ENCODE measurements at places on chromosomes 1 and 21. TPM values are rescaled to one million over a fixed set of nuclear protein-coding genes. Genes with fewer than 3 reads are reported as not detected.

GRCh38 chr21:46326110-46326703 is 2.3 kb downstream of the PCNT start:
- no peak for DNase-seq

GRCh38 chr1:162599451-162599850 is 32.8 kb upstream of the DDR2 start:
- DNase-seq = no peak

The CNST gene
- 27.5 TPM for total RNA-seq

DNA sequence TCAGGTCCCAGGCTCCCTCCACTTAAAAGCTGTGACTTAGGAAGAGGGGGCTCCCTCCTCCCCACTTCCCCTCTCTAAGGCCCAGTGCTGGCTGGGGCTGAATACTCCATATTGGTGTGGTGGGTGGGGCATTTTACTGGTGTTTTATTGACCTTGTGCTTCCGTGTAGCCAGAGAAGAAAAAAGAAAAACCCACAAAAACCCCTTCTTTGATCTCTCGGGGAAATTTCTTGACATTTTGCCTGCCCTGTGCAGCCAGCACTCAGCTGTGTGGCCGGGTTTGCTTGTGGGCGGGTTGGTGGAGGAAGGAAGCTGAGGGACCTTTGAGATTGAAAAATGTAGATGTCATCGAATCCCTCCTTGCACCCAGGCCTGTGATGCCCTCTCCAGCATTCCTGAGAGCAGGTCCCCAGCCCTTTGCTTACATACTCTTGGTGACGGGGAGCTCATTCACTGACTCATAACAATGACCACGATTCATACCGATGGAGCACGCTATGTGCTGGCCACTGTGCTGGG is 24.8 kb downstream of the TNFRSF8 start:
- no peak for DNase-seq

DNA sequence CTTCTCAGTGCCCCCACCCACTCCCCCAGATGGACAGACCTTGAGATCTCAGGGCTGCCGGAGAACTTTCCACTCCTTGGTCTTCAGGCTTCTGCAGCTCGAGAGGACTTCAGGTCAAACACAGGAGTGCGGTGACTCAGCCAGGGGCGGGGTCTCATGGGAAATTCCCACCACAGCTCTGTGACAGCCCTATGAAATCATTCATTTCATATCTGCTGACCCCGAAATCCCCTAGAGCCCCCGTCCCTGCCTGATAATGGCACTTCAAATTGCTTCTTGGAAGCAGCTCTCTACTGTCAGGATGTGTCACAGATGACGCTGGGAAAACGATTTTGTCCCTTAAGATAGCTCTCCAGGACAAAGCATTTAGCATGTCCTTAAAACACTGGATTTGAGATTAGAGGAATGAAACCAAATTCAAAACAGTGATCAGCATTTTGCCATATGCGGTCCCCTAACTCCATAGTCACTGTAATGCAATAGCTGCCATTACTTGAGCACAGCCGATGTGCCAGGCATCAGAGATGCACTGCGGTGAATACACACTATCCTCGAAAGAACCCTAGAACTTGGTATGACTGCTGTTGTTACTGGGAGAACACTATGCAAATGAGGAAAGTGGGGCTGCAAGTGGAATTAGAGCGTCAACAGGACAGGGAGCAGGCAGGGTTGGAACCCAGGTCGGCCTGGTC is at the start of gene TNFRSF9:
Gene TNFRSF9, minus strand, starts transcription at position 95 of the 692 bp plus-strand sequence. CDS start 845 bp downstream, outside the sequence.
- no peak for DNase-seq

DNA sequence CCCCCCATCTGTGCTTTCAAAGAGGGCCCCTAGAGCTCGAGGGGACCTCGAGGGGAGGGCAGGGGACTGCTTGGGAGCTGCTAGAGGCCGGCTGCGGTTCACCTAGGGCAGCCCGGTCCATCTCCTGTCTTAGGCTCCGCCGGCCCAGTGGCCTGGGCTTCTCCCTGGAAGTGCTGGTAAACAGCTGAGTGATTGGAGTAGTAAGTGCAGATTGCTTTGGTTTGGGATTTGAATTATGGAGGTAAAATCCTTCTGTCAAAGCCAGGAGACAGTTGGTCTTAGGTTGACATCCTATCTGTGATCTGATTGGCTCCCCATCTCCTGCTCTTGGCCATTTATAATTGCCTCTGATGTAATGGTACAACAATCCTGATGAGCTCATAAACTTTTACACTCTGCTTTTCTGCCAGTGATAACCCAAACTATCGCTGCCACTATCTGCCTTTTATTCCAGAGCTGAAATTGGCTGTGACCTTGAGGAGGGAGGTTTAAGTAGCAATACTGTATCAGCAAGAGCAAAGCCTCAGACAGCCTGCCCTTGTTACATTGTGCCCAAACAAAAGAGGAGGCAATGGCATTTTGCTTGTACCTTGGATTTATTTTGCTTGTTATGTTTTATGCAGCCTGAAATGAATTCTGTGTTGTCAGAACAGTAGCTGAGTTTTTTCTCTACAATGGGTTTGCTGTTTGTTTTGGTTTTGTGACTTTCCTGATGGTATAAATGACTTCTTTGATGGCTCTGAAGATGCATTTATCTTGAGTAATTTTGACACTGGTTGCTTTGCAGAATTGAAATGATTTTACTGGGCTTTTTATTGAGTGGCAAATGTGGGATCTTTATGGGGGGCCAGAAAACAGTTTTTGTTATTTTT is 2.4 kb downstream of the ARID1A start:
- no peak for DNase-seq

GRCh38 chr1:157725221-157725577 is 24.6 kb upstream of the FCRL3 start:
- DNase-seq = no peak

The RGS13 gene
- 1.0 TPM for total RNA-seq

DNA sequence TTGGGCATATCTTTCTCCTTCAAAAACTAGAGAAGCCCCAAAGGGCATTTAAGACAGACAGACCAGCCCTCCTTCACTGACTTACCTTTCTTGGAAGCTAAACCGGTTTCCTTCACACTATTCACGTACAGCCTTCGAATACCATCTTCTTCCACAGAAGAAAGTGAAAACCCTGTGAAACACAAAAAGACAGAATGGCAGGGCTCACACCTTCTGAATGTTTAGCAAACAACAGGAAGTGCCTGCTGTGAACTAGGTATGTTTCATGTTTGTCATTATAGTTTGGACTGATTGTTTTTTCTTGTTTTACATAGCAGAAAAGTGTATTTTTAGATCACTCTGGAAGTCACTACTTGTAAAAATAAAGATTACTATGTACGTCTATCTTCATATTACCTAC is 148.6 kb upstream of the KRTAP19-8 start:
- DNase-seq = no peak

- no peak for DNase-seq
Measured at GRCh38 chr21:42657676-42658319, 4.4 kb downstream of the PDE9A start.

- no peak for DNase-seq
Measured at GRCh38 chr1:14080653-14081052, 380.7 kb downstream of the PRDM2 start.

The TFF3 gene
- 5.5 TPM for total RNA-seq

- DNase-seq = no peak
Measured at GRCh38 chr1:39488012-39488545, 3.4 kb upstream of the BMP8A start.

The RNU1-1 gene
- total RNA-seq = 6,165 TPM

GRCh38 chr1:9256332-9256731 is 21.8 kb downstream of the H6PD start:
- DNase-seq = no peak

DNA sequence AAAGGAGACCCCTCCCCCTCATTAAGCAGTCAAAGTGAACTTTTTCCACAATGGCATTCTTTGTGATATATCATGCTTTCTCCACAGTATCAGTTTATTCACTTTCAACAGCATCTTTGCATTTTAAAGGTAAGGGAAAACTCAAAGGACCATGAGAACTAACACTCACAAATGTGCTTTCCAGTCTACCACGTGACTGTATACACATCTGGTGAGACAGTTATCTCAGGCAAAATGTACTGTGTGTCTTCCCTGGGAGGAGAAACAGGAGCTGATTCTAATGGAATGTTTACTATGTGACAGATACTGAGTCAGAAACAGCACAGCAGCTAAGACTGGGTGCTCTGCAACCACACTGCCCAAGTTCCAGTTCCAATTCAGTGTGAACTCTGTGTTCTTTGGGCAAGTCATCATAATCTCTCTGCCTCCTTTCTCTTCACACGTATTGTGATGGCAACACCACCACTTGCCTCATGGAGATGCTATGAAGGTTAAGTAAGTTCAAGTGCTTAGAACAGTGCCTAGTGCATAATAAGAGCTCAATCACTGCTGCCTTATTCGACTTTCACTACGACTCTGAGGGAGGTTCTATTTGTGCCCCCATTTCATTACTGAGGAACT is 79.0 kb downstream of the SLC45A1 start:
- DNase-seq = no peak

GRCh38 chr1:29237852-29238619 is 1.7 kb downstream of the PTPRU start:
- no peak for DNase-seq

DNA sequence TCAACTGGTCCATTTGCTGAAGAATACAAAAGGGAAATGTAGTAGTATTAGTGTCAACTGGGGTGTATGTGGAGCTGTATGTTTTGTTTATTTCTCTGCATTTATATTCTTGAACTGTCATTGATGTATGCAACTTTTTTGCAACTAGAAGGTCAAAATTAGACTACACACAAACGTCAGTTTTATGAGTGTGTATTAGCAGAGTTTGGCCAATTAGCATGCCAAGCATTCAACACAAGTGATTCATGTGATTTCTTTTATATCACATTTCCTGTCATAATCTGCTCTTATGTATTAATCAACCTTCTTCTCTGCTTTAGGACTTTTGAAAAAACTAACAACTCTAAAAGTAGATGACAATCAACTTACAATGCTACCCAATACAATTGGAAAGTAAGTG is 211.1 kb downstream of the LRRC40 start:
- no peak for DNase-seq

GRCh38 chr1:53413175-53414001 is 45.8 kb upstream of the DMRTB1 start:
- DNase-seq = no peak

The LCE3E gene
- total RNA-seq = not detected

DNA sequence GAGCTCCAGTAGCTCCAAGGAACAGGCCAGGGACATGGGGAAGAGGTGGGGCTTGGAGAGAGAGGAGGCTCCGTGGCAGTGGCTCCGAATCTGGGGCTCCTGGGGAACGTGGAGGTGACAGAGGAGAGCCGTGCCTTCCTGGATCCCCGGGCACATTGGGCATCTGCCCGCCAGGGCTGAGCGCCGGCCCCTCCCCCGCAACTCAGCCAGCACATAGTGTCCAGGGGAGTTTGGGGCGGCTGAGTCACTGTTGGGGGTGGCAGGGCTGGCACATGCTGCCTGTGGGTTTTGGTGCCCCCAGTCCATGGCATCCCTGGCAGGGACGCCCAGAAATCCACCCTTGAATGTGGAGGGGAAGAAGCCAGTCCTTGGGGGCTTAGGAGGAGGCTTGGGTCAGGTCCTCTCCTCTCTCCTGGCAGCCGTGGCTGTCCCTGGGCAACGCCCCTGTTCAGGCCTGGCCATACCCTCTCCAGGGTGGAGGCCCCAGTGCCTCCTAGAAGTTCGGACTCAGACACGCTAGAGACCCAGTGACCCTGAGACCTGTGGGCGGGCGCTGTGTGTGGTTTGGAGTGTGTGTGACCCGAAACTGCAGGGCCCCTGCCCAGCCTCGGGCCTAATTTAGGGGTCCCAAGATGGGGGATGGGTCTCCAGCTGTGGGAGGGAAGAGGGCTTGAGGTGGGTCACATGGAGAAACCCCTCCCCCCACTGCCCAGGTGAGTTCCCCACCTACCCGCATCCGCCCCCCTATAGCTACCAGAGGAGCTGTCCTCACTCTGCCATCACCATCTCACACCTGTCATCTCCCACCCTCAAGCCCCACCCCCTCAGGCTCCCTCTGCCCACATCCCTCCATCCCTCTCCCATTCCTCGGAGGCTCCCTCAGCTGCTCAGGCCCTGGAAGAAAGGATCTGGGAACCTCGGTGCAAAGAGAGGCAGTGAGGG is 1.6 kb downstream of the HSPB7 start:
- DNase-seq = no peak

DNA sequence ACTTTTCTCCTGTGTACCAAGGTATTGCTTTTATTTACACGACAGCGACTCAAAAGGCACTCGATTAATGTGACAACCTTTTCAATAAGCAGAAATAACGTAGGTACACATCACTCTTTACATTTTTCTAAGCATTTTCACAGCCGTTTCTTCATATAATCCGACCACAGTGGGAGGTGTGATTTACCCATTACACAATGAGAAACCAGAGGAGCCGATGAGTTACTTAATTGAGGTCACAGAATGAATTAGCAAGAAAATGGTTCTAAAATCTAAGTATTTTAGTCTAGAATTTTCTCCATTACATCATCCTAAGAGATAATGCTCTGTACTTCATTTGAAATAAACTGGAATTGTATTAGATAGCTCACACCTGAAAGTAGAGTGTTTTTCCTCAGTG is 71.5 kb downstream of the UMODL1 start:
- no peak for DNase-seq

The PLD5 gene
- 0.26 TPM for total RNA-seq

GRCh38 chr1:74504933-74505512 is 7.4 kb downstream of the LRRC53 start:
- DNase-seq = no peak

The TAS1R3 gene
- 0.19 TPM for total RNA-seq
